Activated CD8-positive, alpha-beta memory T cell treated with anti-CD3 and anti-CD28 coated beads, Interleukin-2, amount 50 U/mL, for 4 hours (primary cell): ENCODE measurements at places on chromosomes 13 and 19.
A peak's percentile ranks its signal among the peaks of the same experiment; 100 is the strongest.

DNA sequence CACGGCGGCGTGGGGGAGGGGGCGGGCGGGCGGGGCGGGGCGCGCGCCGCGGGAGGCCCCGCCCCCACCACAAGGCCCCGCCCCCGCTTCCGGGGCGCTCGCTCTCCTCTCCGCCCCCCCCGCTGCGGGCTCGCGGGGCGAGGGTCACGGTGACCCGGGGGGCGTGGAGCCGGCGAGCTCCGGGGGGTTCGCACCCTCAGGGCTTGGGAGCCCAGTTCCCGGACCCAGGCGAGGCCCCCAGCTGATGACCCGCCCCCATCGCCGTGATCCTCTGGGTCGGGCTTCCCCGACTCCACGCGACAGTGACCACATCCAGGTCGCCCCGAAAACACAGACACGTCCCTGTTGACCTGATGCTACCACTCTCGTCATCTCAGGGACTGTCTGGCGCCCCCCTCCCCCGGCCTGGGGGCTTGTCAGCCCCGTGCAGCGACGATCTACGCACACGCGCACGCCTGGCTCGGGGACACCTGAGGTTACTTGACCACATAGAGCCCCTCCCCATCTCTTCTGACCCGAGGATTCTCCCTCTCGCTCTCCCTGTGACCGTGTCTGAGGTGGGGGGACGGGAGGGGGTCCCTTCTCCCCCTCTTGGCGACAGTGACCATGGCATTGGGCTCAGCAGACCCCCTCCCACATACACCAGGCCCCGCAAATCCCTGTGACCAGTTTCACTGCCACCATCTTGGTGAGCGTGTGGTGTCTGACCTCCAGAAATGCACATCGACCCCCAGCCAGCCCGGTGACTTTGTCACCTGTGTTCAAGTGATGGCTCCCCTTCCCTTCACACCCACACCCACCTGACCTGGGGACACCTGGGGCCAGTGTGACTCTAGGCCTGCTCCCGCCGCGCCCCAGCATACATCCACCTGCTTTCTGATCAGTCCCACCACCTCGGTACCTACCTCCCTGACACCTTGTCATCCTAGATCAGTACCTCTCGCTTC is 670 bp downstream of the MAP2K7 start:
- peak; percentile 65 for DNase-seq

DNA sequence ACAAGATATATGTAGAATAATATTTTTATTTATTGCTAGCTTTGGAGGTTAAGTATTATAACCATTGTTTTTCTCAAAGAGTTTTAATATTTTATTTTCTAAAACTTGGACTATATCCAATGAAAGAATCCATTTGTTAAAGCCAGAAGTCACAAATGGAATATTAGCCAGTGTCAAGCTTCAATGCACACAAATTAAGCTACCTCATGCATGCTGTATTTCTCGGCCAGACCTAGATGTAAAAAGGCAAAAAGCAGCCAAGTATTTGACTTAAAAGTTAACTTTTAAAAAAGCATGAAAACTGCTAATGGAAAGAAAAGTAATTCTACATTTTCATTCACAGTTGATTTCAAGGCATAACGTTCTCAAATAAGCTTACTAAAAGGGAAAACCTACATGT is 160.0 kb upstream of the ATXN8OS start:
- DNase-seq, result no peak

GRCh38 chr13:91493442-91493841 is 95.0 kb downstream of the GPC5 start:
- no peak for DNase-seq

DNA sequence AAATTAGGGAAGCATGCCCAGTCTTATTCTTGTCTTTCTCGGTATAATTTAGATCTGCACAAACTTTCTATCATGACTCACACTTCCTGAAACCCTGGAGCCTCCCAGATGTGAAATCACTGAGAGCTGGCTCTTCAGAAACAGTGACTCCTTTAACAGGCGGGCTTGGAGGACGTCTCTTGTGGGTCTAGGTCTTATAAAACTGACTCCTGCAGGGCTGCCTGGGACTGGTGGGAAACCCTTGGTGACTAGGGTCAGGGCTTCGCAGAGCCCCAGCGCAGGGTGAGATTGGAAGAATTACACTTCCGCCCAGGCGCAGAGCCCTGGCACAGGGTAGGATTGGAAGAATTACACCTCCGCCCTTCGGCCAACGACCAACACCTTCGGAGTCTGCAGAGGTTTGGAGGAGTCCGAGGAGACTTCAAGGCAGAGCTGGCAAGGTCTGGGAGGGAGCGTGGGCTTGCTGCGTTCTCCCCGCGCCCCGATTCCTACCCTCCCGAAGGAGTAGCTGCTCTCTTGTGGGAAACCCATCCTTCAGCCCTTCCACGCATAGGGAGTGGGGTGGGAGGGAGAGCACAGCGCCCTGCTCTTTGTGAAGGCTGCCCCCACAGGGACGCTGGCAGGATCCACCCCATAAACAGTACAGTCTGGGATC is 43.4 kb upstream of the MAP3K10 start:
- DNase-seq, result no peak

- no peak for DNase-seq
Measured at GRCh38 chr13:90696656-90697055, 650.8 kb upstream of the MIR17HG start.

DNA sequence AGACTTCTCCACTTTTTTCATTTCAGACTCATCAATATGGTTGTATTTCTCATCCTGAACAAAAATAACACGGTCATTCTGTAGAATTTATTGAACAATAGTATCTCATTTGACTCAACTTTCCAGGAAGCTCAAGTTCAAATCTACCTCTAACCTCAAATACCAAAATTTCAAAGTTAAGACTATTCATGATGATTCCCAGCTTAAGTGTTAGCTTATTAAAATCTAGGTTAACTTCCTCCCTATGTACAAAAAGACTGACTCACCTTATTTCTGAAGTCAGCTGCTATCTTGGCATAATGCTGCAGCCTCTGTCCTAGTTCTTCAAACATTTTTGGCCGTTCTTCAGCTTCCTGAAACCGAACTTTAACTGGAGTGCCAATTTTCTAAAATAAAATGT is 23.2 kb downstream of the HSPH1 start:
- no peak for DNase-seq

- DNase-seq, result peak; percentile 70
Measured at GRCh38 chr19:584240-585001, 5.3 kb upstream of the HCN2 start.

DNA sequence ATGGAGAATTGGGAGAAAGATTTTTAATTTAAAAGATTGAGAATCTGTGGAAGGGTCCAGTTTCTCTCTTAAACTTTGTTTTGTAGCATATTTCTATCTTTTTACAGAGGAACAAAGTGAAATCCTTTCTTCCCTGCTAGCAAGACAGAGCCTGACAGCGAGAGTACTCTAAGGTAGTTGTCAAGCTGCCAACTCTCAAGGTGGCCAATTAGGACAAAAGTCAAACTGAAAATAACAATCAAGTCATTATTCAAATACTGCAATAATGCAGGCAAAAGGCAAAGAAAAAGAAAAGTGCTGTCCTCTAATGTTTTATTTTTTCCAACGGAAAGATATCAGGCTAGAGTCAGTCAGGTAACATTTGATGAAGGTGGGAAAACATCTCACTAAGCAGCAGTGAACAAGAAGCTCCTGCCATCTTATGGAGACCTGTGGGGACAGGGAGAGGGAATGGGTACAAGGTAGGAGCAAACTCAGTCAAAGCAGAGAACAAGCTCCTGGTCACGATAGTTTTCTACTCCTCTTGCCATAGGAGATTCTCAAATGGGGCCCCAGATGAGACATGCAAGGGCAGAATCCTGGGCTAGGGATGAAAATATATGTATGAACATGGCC is 801.9 kb upstream of the SLITRK1 start:
- no peak for DNase-seq

- DNase-seq, result no peak
Measured at GRCh38 chr19:28400953-28401671, 811.8 kb downstream of the UQCRFS1 start.

DNA sequence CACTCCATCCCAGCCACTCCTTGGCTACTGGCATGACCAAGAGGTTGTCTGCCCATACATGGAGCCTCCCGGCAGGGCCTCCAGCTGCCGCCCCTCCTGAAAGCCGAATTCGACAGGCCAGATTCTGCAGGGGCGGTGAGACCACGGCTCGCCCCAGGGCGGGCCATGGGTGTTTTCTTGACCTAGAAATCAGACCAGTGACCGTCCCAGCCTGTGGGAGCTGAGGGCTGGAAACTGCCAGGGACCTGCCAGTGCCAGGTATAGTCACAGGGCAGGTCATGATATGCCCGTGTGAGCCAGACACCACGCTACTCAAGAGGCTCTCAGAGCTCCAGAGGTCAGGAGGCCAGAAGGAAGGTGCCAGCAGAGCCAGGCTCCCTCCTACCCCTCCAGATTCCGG is 16.8 kb downstream of the DAPK3 start:
- no peak for DNase-seq

GRCh38 chr19:17073869-17074633 is 1.2 kb downstream of the HAUS8 start:
- no peak for DNase-seq

DNA sequence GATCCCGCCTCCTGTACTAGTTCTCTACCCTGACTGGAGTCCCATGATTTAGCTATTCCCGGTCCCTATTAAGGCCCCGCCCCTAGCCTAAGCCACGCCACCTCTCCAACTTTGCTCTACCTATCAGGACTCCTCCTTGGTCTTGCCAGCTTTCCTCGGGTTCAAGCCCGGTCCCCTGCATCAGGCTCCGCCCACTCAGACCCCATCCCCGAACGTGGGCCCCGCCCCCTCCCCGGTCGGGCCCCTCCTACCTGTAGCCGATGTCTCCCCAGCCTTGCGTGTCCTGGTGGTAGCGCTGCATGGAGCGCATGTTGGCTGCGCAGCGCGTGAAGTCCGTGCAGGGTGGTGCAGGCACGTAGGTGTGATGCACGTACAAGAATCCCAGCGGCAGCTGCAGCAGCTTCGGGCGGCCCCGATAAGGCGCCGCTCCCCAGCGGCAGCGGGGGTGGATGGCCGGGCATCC is 7.3 kb upstream of the RASAL3 start:
- no peak for DNase-seq

DNA sequence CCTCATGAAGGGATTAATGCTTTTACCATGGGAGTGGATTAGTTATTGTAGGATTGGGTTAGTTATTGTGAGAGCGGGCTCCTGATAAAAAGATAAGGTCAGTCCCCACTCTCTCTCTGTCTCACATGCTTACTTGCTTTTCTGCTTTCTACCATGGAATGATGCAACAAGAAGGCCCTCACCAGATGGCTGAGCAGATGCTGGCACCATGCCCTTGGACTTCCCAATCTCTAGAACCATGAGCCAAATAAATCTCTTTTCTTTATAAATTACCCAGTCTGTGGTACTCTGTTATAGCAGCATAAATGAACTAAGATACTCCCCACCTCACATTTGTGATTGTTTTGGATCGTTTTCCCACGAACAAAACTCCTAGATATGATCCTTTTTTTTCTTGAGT is 353.8 kb downstream of the DNAJC15 start:
- no peak for DNase-seq

GRCh38 chr19:46841458-46842083 is 9.1 kb downstream of the AP2S1 start:
- DNase-seq, result no peak

DNA sequence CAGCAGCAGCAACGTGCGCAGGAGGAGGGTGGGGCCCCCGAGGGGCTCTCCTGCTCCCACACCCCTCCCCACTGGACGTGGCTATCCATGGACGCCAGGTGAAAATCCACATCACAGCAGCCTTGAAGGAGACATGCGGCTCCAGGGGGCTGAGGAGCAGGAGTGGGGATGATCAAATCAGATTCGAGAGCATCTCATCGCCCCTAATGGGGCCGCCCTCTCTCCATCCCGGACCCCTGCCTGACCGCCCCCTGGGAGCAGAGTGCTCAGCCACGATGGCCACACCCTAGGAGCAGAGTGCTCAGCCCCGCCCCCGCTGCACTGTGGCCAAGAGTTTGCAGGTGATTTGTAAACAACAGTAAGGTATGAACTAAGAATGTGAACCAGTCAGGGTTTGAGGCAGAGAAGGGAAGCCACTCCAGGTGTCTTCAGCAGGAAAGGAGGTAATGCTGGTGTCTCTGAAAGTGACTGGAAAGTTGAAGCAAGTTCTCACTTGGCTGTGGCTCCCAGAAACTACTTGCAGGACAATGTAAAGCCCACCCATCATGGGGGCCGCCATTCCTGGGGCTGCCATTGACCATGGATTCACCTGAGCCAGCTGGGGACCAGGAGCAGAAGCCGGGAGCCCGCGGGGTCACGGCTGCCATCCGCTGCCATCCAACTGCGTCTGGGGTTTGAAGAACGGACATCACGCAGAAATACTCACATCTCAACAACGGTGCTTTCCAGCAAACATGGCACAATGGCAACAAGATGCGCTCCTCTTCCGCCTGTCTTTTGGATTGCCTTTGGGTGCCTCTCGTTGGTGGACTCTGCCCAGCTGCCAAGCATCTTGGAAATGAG is 71.8 kb downstream of the SPACA7 start:
- DNase-seq, result no peak

DNA sequence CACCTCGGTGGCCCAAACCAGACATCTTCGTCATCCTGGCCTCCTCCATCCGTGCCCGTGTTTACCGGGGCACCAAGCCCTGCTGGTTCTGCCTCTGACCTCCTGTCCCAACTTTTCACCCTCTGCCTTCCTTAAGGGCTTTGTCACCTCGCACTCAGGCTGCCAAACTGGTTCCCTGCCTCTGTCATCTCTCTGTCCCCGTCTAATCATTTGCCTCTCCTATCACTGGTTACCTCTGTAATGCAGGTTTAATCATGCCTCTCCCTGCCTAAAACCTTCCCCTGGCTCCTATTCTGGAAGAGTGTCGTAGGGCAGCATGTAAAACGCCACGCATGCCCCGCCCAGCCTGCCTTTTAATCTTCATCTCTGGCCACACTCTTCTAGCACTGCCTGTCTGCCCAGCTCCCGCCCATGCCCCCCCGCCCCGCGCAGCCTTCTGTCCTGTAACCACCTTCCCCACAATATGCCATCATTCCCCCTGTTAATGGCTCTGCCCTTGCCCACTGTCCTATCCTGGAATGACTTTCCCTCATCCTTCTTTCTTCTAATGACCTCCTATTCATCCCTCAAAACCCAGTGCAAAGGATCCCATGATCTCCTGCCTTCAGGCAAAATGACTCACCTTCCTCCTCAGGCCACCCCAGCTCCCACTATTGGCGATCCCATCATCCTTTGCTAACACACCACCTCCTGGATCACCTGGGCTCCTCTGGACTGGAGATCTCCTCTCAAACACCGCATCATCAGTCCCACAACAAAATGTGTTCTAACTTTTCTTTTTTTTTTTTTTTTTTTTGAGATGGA is 66.7 kb downstream of the PEX11G start:
- no peak for DNase-seq

DNA sequence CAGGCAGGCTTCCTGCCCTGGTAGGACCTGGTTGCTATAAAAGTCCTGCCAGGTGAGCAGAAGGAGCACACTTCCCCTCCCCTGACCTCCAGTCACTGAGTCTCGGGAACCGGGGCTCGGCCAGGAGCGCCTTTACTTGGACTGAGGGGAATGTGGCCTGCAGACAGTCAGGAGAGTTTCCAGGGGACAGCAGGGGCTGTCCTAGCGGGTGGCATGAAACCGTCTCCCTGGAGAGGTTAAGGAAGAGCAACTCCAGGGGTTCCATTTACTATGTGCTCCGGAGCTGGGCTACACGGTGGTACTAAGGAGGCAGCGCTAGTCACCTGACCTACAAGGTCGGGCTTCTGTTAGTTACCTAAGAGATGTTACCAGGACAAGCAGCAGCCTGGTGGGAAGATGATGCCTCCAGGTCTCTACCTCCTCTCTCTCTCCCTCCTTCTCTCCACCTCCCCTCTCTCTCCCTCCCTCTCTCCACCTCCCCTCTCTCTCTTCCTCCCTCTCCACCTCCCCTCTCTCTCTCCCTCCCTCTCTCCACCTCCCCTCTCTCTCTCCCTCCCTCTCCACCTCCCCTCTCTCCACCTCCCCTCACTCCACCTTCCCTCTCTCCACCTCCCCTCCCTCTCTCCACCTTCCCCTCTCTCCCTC is 4.1 kb upstream of the CNOT3 start:
- DNase-seq, result no peak
